ENCODE measurements at places on chromosomes 7 and 10.

DNA sequence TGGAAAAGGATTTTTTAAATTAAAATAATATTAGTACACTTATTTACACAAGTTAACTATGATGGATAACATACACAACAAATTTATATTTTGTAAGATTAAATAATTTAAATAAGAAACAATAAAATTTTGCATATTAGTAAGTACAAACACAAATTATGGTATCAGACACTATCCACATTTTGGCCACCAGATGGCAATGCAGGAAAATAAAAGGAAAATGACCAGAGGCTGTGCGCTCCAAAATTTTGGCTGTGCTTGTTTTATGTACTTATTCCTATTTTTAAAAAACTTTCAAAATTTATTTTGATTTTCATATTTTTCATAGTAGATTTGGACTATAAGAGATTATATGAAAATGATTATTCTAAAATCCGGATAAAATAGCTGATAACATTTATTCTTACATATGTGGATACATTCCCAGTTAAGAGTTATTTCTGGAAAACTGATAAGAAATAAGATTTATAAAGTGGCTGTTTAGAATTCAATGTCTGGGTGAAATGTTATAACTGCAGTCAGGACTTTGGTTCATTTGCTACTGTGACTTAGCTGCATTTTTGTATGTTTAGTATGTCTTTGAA lies 274.7 kb upstream of the HGF start:
- peak; percentile 32 for DNase-seq

DNA sequence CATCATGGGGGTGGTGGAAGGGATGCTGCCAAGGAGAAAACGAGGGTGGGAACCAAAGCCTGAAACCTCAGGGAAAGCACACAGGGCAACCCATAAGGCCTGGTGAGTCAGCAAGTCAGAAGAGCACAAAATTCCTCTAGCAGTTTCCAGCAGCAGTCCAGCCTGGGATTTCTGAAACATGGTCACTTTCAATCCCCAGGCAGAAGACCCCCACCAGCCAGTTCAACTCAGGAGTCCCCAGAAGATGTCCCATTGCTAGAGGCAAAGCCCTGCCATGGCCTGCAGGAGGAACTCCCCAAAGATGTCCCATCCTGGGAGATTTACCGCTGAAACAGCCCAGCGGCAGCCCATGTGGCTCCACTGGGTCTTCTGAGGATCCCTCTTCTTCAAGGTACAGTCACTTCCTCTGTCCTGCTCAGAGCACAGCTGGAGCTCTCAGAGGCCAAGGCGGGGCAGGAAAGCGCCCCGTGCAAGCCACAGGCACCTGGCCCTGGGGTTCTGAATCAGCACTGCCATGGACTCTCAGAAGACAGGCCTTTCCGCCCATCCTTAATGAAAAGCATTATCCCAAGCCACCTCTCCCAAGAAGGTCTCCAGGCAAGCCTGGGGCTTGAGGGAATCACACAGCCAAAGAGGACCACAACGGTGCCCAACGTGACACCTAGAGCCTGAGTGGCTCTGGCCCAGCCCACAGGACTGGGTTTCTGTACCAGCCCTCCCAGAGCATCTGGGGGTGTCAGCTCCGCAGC lies 196.9 kb downstream of the GRID1 start:
- no peak for DNase-seq

- DNase-seq, result no peak
Measured at GRCh38 chr7:108415084-108415483, 41.2 kb downstream of the NRCAM start.

- peak; percentile 79 for DNase-seq
Measured at GRCh38 chr10:29703271-29703670, 68.5 kb upstream of the SVIL start.

DNA sequence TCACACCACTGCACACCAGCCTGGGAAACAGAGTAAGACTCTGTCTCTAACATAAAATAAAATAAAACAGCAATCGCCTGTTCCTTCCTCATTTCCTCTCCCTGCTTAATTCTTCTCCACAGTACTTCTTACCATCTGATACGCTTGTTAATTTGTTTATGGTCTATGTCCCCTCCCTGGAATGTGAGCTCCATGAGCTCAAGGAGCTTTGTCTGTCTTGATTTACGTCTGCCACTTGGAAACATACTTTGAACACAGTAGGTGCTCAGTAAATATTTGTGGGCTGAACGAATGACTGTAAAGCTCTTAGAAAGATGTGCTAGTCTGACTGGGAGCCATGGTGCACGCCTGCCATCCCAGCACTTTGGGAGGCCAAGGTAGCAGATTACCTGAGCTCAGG lies 9.1 kb upstream of the STX1A start:
- no peak for DNase-seq

- no peak for DNase-seq
Measured at GRCh38 chr10:24571870-24572450, 151.7 kb downstream of the ARHGAP21 start.
